ENCODE measurements at places on chromosomes 2 and 18.

GRCh38 chr18:74251297-74252038 lies 40.3 kb downstream of the CYB5A start:
- DNase-seq: no peak

DNA sequence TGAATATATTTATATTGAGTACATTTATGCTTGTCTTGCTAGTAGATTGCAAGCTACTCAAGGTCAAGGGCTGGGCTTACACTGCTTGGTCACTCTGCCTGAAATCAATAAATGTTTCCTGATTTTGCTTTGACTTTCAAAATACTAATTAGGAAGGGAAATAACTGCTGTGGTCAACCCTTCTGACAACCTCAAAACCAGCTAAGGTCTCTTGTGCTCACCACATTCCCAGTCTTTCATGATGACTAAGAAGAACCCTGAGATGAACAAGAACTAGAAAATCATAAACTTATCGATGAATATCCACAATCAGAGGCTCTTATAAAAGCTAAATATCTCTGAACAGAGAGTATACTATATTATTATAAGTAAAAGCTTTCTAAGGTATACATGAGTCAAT lies 33.3 kb downstream of the ABCB11 start:
- DNase-seq: no peak

GRCh38 chr2:229712136-229712535 lies 2.2 kb downstream of the DNER start:
- DNase-seq: no peak

DNA sequence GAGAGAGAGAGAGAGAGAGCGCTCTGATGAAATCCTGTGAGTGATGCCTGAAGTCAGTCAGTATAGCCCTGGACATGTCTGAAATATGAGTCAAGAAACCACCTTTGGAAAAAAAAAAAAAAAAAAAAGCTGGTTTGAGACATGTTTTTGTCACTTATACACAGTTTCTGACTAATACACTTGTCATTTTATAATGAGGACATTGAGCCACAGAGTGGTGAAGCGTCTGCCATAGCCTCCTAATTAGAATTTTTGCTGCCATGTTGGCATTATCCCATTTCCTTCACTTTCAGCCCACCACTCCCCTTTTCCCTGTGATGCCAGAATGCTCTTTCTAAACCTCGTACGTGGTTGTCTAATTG lies 15.7 kb upstream of the MYO3B start:
- DNase-seq: no peak

GRCh38 chr18:70200286-70200685 lies 5.2 kb downstream of the RTTN start:
- DNase-seq: no peak

Data from stimulated activated CD8-positive, alpha-beta memory T cell treated with anti-CD3 and anti-CD28 coated beads, Interleukin-15, amount 100 ng/mL, for 4 hours (primary cell).